ENCODE measurements at places on chromosomes 7 and 10.

- no peak for DNase-seq
Observed at GRCh38 chr10:13758312-13758711, 171.5 kb downstream of the PRPF18 start.

- no peak for DNase-seq
Observed at GRCh38 chr10:14507176-14507575, 176.5 kb upstream of the FRMD4A start.

- DNase-seq: no peak
Observed at GRCh38 chr10:51109801-51110533, 35.7 kb downstream of the PRKG1 start.

GRCh38 chr7:135333200-135333599 is 99.6 kb downstream of the STRA8 start:
- DNase-seq: no peak

GRCh38 chr10:78304091-78305045 is 270.7 kb downstream of the RPS24 start:
- DNase-seq: no peak

DNA sequence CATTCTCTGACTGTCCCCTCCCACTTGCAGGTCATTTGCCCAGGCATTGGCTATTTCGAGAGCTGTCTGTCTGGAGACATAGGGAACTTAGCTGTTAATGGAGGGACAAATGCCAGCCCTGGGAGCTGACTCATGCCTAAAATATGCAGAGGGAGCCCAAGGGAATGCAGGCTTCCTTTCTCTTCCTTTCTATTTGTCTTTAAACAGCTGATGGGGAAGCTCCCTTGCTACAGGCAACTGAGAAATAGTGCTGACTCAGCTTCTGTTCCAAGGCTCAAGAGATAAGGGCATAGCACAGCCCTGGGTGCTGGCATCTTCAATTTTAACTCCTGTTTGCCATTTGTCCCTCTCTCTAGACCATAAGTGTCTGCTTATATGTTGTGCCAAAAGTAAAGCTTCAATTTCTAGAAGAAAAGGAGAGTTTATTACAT is 82.7 kb upstream of the C1GALT1 start:
- DNase-seq: peak; percentile 2

- no peak for DNase-seq
Observed at GRCh38 chr7:37394158-37394557, 54.5 kb downstream of the ELMO1 start.

GRCh38 chr10:86372784-86373239 is 6.2 kb upstream of the GRID1 start:
- DNase-seq: no peak

Data from amygdala (tissue), 56 donors.